ENCODE measurements at places on chromosomes 1 and 21. TPM values are rescaled to one million over a fixed set of nuclear protein-coding genes. Genes with fewer than 3 reads are reported as not detected.

APCS gene
- not detected for polyA plus RNA-seq

RGS1 gene
- not detected for polyA plus RNA-seq

KIF21B gene
- polyA plus RNA-seq, result 4.6 TPM

S100A10 gene
- 677 TPM for polyA plus RNA-seq

GUCA2B gene
- not detected for polyA plus RNA-seq

MRAP gene
- polyA plus RNA-seq, result 2.2 TPM

NR0B2 gene
- not detected for polyA plus RNA-seq

SRSF10 gene
- polyA plus RNA-seq, result 275 TPM

CAPZA1 gene
- polyA plus RNA-seq, result 147 TPM

ITLN2 gene
- 8.0 TPM for polyA plus RNA-seq

CD1D gene
- 1.5 TPM for polyA plus RNA-seq

MYCL gene
- 8.2 TPM for polyA plus RNA-seq

GRHL3 gene
- 1.4 TPM for polyA plus RNA-seq

SYT11 gene
- polyA plus RNA-seq, result 3.9 TPM

ZNF648 gene
- polyA plus RNA-seq, result 0.24 TPM

CHML gene
- polyA plus RNA-seq, result 17.2 TPM

NPHP4 gene
- polyA plus RNA-seq, result 2.5 TPM

FCRL3 gene
- polyA plus RNA-seq, result not detected

PRRX1 gene
- not detected for polyA plus RNA-seq

OR2L13 gene
- not detected for polyA plus RNA-seq

TRAF3IP3 gene
- polyA plus RNA-seq, result not detected

PCP4 gene
- 7.3 TPM for polyA plus RNA-seq

EXO1 gene
- polyA plus RNA-seq, result 16.2 TPM

LENEP gene
- not detected for polyA plus RNA-seq

ATP1A4 gene
- polyA plus RNA-seq, result 0.27 TPM

CFHR3 gene
- polyA plus RNA-seq, result 1.4 TPM

AMY1A gene
- polyA plus RNA-seq, result not detected

S100A7 gene
- not detected for polyA plus RNA-seq

PTPRC gene
- polyA plus RNA-seq, result 0.43 TPM

PBX1 gene
- 39.3 TPM for polyA plus RNA-seq

EXTL1 gene
- 0.21 TPM for polyA plus RNA-seq

ADGRB2 gene
- 8.0 TPM for polyA plus RNA-seq

SERTAD4 gene
- 1.3 TPM for polyA plus RNA-seq

TGFB2 gene
- 0.31 TPM for polyA plus RNA-seq

NBPF9 gene
- polyA plus RNA-seq, result 2.0 TPM

TMEM53 gene
- 15.4 TPM for polyA plus RNA-seq

AIDA gene
- polyA plus RNA-seq, result 51.1 TPM

RYR2 gene
- polyA plus RNA-seq, result 1.7 TPM

GNAT2 gene
- not detected for polyA plus RNA-seq

ADGRL2 gene
- 38.2 TPM for polyA plus RNA-seq

UMODL1 gene
- 0.05 TPM for polyA plus RNA-seq

LCE3D gene
- 0.52 TPM for polyA plus RNA-seq

PLA2G2F gene
- not detected for polyA plus RNA-seq

S100A4 gene
- 34.6 TPM for polyA plus RNA-seq

BARHL2 gene
- not detected for polyA plus RNA-seq

OR2T2 gene
- polyA plus RNA-seq, result not detected

RBM34 gene
- polyA plus RNA-seq, result 197 TPM

AGPAT3 gene
- 2.1 TPM for polyA plus RNA-seq

CASP9 gene
- polyA plus RNA-seq, result 7.7 TPM

SPRR2G gene
- polyA plus RNA-seq, result not detected

CDC14A gene
- polyA plus RNA-seq, result 10.5 TPM

GCSAML gene
- not detected for polyA plus RNA-seq

SLC22A15 gene
- polyA plus RNA-seq, result 2.7 TPM

TCHH gene
- polyA plus RNA-seq, result 0.42 TPM

VHLL gene
- polyA plus RNA-seq, result not detected

TMPRSS2 gene
- 1.6 TPM for polyA plus RNA-seq

LPAR3 gene
- 8.4 TPM for polyA plus RNA-seq
